ENCODE measurements at places on chromosomes 16 and 17.

DNA sequence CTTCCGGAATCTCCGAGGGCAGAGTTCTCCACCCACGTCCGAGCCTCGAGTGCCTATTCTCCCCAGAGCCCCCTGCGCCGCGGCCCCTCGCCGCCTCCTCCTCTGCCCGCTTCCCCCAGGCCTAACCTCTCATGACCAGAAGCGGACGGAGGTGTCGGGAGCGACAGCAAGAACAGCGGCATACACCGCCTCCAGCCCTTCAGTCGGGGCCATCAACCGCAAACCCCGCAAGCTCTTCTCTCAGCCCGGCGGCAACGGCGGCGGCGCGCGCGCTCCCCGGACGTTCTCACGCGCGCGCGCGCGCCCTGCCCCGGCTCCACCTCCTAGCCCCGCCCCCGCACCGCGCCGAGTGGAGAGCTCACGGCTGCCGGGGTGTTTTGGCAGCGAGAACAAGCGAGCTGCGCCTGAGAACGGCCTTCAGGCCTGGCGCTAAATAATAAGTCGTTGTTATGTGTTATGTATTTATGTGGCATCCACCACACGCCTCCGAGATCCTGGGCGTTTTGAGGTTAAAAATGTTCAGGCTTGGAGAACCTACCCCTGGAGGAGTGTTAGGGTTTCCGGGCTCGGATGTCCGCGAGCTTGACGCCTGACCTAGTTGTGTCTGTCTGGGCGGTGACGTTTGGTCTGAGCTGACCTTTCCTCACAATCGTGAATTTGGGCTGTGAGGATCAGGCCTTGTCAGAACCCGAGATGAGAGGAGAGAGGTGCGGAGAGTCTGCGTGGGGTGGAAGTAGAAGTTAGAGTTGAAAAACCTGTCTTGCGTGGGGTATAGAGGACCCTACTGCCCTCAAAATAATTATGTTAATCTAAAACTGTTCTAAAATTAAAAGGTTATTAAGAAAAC, at the start of gene RNFT1:
Gene RNFT1 (minus strand): TSS at position 259 of the 847 bp plus-strand sequence. CDS start 77 bp downstream, at position 182.
- peak; percentile 51 for DNase-seq

GRCh38 chr17:9828296-9829295, 2.9 kb downstream of the GLP2R start:
- DNase-seq: no peak

GRCh38 chr16:69481901-69482341, 57.5 kb downstream of the CYB5B start:
- DNase-seq: no peak

- no peak for DNase-seq
Measured at GRCh38 chr17:27321372-27321771, 27.5 kb downstream of the WSB1 start.

- no peak for DNase-seq
Measured at GRCh38 chr16:75590920-75591843, 25.0 kb downstream of the GABARAPL2 start.

GRCh38 chr17:28867276-28867675, 12.5 kb downstream of the ERAL1 start:
- DNase-seq: no peak

DNA sequence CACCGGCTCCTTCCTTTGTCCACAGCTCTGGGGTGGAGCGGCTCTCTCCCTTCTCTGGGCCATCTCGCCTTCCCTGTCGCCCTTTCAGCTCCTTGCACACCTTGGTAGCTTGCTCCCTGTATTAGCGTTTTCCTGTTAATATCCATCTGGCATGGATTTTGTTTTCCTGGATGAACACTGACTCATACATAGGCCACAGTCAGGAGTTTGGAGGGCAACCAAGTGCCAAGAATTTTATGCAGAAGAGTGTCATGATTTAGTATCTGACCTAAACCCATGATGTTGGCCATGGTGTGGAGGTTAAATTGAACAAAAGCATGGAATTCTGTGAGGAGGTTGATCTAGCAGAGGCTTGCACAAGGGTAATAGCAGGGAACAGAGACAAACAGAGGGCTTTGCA, 180.9 kb downstream of the AIPL1 start:
- DNase-seq: no peak

DNA sequence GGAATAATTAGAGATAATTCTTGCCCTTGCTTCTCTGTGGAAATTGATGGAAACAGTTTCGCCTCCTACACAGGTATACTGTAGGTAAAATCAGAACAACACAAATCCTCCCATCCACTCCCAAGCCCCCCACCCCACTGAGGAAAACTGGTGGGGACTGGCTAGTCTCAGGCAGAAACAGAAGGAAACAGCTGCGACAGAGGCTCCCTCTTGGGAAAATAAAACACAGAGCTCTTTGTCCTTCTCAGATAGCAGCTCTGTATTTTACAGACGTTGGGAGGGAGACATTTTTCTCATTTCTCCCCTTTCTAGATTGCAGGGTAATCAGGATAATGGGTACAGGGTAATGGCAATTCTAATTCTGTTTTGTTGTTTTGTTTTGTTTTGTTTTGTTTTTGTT, 1.1 kb downstream of the SLFN13 start:
- no peak for DNase-seq

DNA sequence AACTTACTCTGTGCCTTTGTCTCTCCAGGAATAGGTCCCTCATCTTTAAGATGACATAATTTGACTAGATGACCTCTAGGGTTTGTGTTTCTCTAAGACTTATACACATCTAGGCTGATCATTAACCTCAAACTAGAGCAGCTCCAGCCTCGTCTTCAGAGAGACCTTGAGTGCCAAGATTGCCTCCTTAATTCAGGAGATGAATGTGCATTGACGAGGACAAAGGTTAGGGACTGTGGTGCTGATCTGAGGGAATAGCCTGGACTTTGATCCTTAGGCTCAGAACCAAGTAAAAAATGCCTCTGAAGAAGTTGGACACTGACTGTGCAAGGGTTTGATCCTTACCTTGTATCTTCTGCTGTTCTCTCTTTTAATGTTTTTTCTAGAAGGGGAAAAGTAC, 17.2 kb upstream of the ASIC2 start:
- DNase-seq: no peak

DNA sequence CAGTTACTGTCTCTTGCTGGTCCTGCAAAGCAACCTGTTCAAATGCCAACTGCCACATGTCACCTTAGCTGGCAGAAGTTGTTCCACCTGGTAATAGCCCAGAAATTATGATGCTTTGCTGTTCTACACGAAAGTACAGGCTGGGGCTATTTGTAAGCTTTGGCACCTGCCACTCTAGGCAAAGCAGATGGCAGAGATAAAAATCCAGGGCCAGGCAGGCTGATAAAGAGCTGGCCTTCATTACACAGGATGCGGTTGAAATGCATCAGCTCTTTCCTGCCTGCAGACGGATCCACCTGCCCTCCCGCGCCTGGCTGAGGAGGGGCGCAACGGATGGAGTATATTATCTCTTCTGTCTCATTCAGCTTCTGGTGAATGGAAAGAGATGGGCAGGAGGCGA, 29.3 kb upstream of the KDM8 start:
- no peak for DNase-seq

- no peak for DNase-seq
Measured at GRCh38 chr17:16938496-16939207, 33.3 kb downstream of the TNFRSF13B start.

- DNase-seq: no peak
Measured at GRCh38 chr16:54475019-54475601, 188.5 kb upstream of the IRX3 start.

DNA sequence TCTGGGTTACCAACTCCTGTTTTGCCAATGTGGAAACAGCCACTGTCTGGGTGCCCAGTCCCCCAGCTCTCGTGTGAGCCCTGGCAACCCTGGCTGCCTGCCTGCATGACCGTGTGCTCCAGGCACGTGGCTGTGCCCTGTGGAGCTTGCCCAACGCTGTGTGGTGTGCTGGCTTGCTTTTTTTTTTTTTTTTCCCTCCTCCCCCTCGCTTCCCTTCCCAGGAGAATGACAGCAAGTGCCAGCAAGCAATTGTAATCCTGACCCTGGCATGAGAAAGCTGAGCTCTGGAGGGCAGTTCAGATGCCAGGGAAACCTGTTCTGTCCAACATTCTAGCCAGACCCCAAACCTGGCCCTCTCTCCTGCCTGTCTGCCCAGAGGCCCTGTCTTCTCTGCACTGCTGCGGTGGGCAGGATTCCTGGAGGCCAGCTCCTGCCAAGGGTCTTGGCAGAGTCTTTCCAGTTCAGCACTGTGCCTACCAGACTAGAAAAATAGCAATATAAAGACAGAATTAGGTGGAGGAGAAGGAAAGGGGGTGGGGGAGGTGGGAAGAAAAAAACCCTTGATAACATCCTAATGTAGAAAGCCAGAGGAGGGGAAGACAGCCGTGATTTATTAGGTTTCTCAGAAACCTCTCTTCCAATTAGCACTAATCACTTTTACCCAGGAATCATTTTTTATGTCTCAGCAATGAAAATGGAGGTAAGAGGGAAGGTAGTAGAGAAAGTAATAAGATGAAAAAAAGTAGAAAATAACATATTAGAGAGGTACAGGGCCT, 9.0 kb downstream of the HLF start:
- no peak for DNase-seq

- DNase-seq: no peak
Measured at GRCh38 chr17:63035271-63035670, 69.2 kb downstream of the TANC2 start.

GRCh38 chr16:66166490-66166889, 200.0 kb upstream of the CDH5 start:
- DNase-seq: no peak

- DNase-seq: no peak
Measured at GRCh38 chr17:15349119-15349518, 7.7 kb upstream of the TEKT3 start.

DNA sequence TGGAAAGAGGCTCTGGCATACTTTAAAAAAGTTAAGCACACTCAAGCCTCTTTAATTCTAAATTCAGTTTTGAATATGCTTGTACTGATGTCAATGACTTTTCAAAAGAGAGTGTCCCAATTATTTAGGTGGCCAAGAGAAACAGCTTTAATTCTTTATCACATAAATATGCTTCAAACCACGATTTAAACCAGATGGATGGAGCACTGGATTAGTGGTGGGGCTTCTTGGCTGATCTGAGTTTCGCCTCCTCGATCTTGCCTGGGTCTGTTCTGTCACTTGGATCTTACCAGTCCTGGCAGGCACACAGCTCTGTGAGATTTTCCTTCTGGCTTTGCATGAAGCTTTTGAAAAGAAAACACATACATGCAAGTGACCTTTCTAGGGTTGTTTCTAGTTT, 467.8 kb downstream of the MAF start:
- no peak for DNase-seq

GRCh38 chr17:61160789-61161445, 238.7 kb upstream of the TBX2 start:
- DNase-seq: no peak

DNA sequence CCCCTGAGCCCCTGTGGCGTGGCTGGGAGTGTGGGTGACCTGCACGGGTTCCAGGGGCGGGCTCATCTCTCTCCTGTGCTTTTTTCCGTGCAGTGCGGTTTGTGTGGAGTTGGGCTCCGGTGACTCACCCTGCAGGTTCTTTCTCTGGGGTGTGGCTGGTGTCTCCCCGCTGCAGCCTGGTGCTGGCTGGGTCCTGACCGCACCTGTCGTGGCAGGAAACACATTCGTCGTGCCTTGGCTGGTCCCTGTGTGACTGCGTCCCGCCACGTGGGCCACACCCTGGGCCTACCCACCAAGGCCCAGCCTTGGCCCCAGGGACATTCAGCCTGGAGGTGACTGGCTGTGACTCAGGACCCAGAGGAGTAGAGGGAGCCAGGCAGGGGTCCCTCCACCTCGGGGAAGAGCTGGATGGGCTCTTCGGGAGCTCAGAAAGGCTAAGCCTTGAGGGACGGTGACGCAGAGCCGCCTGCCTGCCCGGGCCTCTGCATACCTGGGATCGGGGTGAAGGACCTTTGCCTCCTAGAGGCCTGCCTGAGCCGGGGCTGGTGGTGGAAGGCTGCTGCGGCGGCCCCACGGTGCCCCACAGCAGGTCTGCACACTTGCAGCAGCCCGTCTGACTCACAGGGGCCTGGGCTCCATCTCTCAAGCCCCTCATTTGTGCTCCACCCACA, 7.8 kb downstream of the TRAF7 start:
- no peak for DNase-seq

GRCh38 chr17:13031718-13032350, 14.0 kb upstream of the ELAC2 start:
- no peak for DNase-seq

DNA sequence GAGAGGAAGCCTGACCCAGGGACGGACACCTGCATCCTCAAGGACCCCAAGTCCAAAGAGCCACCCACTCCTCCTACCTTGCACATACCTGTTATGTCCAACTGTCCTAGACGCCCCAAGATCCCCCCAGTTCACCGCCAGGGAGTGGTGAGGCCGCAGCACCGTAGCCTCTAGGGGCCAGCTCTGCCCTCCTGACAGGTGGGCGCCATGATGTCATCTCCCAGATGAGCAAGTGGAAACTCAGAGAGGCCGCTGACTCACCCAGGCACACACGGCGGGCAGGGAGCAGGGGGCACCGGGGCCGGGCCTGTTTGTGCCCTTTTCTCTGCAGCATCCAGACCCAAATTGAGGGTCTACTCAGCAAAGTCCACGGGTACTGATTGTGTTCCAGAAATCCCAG, 4.8 kb upstream of the ZNF469 start:
- DNase-seq: no peak

GRCh38 chr16:81995651-81996050, 15.6 kb downstream of the SDR42E1 start:
- no peak for DNase-seq

DNA sequence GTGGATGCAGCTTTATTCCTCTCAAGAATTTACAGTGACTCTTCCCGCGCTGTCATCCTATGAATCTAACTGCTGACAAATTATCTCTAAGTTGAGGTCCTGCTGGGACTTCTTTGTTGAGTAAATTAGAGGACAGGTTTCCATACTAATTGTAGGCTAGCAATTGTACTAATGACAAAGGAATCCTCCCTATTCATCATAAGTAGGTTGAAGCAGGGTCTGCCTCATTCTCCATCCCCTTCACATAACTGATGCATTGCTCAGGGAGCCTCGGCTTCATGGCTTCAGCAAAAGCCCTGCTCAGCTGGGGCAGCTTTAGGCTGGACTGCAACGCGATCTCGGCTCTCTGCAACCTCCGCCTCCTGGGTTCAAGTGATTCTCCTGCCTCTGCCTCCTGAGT, 83.1 kb upstream of the IRX6 start:
- DNase-seq: no peak

- DNase-seq: no peak
Measured at GRCh38 chr17:82334622-82335394, 1.2 kb upstream of the SECTM1 start.
